HTR-8/SVneo (cell line): ENCODE measurements at places on chromosomes 11 and 22.

GRCh38 chr11:97454988-97455387, 1065.2 kb downstream of the JRKL start:
- DNase-seq, result peak; percentile 14

DNA sequence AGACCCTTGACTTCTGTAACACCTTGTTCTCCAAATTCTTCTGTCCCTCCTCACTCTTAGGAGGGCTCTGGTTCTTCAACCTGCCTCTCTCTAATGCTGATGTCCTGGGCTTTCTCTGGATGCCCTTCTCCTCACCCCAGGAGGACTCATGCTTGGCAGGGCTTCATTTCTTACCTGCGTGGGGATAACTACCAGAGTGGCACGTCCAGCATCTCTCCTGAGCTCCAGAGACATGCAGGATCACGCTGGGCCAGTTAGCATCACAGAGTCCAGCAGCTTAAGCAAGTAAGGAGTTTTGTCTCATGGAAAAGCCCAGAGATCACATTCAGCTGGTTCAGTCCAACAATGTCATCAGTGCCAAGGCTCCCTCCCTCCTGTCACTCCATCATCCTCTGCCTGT, 36.4 kb downstream of the RTL6 start:
- DNase-seq, result no peak

- DNase-seq, result no peak
Measured at GRCh38 chr22:24379536-24379935, 47.9 kb upstream of the ADORA2A start.

DNA sequence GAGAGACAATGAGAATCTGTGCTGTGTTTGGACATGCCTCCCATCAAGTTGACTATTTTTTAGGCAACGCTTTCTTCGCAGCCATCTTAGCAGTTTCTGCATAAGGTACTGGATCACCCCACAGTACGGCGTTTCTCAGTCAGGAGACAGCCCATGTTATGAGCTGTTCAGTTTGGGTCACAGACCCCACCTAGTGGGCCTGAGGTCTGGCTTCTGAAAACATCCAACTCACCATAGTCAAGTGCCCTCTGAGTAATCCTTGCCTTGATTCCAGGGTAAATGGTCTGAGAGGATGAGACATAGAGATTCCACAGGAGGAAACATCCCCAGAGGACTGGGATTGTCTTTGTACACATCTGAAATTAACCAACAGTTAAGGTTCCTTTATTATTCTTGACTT, 7.2 kb downstream of the BPIFC start:
- DNase-seq, result no peak

DNA sequence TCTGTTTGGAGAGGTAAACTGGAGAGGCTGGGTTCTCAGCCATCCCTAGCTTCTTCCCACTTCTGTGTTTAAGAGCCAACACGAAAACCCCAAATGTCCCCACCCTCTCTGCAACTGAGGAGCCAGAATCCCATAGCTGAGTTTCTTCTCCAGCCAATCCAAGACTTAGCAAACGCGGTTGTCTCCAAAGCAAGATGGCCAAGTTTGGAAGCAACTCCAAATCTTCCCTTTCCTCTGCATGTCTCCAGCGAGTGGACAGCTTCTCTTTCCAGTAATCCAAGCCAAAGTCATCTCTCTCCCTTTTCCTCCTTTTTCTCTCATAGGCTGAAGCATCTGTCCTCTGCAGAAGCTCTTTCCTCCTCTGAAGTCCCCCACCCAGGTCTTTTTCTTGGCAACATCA, 539.2 kb downstream of the MIAT start:
- no peak for DNase-seq

DNA sequence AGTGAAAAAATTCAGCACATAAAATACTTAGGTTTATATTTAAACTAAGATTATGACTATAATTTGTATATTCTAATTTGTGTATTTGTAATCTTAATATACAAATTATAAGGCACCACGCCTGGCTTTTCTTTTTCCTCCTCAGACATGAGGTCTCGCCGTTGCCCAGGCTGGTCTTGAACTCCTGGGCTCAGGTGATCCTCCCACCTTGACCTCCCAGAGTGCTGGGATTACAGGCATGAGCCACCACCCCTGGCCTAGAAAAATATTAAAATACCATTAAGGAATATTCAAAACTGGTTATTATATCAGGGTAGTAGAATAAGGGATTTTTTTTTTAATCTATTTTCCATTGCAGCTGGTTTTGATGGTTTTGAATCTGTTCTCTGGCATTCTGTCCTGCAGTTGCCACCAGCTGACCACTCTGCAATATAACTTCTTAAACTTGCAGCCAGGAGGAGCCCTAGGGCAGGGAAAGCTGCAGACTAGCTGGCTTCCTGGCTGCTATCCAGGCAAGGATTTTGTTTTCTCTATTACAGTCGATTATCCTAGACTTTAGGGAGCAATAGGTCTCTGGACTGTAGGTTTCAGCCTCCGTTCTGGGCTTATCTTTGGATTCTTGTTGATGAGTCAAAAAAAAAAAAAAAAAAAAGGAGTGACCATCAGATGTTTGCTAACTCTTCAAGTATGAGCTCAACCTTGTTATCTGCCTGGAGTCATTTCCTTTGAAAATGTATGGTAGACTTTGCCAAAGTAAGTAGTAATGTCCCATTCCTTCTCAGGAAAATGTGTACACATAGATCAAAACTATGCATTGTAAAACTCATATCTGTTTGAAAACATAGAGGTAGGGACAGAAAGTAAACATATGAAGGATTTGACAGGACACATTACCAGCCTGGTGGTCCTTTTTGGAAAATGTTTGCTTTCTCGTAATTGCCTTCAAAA, 13.2 kb downstream of the POLA2 start:
- peak; percentile 76 for DNase-seq

- DNase-seq, result no peak
Measured at GRCh38 chr11:91258876-91259275, 965.7 kb upstream of the FAT3 start.

GRCh38 chr11:77592727-77593126, 3.0 kb downstream of the AQP11 start:
- no peak for DNase-seq

- DNase-seq, result no peak
Measured at GRCh38 chr11:126499131-126499752, 143.8 kb downstream of the ST3GAL4 start.

- no peak for DNase-seq
Measured at GRCh38 chr11:75700940-75701339, 16.7 kb upstream of the MOGAT2 start.
